ENCODE measurements at places on chromosomes 5 and 9.

DNA sequence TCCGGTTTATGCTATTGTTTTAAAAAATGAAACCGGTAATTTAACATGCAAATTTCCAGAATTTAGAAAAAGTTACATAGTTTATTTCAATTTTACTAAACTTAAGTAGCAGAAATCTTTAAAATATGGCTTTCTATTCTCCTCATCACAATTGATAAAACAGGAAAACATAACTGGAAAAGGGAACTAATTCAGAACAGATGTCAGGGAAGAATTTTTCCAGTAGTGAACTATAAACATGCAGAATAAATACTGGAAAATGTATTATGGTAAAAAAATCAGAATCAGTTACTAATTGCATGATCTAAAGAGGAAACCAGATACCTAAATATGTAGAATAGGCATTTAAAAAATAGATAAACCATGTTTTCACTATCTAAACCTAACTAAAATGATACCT, 7.3 kb upstream of the NR4A3 start:
- DNase-seq, result no peak

GRCh38 chr5:148469501-148469935, 85.8 kb downstream of the FBXO38 start:
- DNase-seq, result no peak

DNA sequence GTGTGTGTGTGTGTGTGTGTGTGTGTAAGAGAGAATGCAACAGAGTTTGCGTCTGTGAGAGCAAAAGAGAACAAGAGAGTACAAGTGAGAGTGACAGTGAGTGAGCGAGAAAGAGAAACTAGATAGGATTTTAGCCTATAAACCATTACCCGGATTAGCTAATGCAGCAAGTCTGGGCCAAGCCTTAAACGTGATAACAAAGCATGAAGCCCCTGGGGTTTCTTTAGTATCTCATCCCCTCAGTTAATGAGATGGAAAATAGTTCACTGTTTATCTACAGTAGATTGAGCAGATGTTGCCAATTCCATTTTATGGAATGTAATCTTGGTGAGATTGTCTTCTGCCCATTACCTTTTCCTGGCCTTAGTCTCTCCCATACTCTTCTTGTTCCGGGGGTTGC, 114.5 kb downstream of the MAT2B start:
- no peak for DNase-seq

GRCh38 chr5:82307451-82307850, 29.3 kb upstream of the RPS23 start:
- DNase-seq, result no peak

DNA sequence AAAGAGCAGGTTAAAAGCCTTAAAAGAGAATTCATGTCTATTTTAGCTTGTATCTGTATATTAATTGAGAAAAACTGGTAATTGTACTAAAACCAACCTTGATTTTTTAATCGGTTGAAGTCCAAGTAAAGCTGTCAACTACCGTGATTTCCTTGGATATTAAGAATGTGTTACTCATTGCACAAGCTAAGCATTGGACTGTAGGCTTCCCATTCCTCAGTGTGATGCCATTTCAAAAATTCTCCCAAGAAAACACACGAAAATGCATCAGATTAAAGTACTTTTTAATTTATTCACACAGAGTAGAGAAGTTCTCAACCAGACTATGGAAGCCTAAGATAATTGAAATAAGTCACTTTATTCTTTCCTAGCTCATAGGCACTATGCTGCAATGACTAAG, 761.4 kb upstream of the TYRP1 start:
- no peak for DNase-seq

DNA sequence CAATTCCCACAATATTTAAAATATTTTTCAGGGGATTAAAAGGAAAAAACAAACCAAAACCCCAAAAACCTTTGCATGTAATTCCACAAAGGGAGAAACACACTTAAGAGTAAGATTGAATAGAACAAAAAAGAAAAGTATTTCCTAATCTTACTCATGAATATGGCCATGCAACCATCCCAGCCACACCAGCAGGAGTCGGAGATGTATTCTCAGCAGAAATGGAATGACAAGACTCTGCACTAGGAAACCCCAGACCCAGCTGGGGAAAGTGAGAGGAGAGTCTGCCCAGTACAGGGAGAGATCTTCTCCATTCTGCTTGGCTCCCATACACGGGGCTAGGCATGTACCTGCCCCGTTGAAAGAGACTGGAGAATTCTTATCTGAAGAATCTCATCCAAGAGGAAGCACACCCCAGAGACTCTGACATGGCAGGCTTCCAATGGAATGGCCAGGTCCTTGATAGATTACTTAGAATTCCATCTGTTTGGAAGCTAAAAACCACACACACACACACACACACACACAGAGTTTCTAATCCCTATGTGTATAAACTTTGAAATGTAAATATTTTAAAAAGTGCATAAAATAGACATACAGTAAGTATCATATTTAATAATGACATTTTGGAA, 118.8 kb downstream of the GADD45G start:
- DNase-seq, result no peak

GRCh38 chr5:38809388-38810359, 36.1 kb upstream of the OSMR start:
- DNase-seq, result peak; percentile 9

- DNase-seq, result no peak
Measured at GRCh38 chr5:41773799-41774198, 96.4 kb downstream of the OXCT1 start.

DNA sequence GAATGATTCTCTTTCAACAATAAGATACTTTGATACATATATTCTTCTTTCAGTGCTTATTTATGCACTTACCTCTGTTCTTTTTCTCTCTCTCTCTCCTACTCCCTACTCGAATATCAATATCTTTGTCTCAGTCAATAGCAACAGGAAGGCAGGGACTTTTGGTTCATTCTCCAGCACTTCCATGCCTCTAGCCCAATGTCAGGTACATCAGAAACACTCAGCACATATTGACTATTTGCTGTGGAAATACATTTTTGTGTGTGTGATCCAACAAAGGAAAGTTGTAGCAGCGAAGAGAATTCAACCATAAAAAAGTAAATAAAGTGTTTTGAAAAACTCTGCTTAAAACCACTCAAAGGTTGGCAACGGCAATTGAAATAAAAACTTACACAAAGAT, 12.6 kb downstream of the DIRAS2 start:
- DNase-seq, result no peak

DNA sequence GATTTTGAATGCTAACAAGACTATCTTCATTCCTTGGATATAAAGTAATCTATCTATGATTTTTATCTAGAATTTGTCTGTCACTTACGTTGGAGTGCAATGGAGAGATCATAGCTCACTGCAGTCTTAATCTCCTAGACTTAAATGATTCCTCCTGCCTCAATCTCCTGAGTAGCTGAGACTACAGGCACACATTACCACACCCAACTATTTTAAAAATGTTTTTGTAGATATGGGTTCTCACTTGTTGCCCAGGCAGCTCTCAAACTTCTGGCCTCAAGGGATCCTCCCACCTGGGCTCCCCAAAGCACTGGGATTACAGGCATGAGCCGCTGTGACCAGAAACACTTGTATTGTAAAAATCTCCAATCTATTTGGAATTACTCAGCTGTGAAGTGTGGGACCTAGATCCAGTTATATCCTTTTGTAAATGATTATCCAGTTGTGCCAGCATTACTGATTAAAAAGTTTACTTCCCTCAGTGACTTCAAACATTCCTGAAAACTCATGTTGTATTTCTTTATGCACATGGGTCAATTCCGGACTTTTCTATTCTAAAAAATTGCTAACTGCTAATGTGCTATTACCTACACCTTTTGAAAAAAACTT, 1793.8 kb upstream of the WWC1 start:
- DNase-seq, result no peak

GRCh38 chr5:132477784-132478365, 12.7 kb downstream of the IRF1 start:
- DNase-seq, result peak; percentile 46

GRCh38 chr9:104843644-104844240, 79.8 kb downstream of the NIPSNAP3B start:
- DNase-seq, result no peak

GRCh38 chr5:2169850-2170760, 287.4 kb upstream of the IRX4 start:
- DNase-seq, result no peak

DNA sequence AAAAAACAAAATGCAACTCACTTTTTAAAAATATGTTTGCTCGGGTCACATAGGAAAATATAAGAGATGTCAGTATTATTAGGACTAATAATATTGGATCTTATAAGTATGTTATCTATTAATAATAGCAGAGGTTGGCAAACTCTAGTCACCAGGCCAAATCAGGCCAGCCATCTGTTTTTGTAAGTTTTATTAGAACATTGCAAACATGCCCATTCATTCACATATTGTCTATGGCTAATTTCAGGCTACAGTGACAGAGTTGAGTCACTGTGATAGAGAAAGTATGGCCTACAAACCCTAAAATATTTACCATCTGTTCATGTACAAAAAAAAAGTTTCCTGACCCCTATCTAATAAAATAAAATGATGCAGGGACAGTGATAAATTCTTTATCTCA, 97.7 kb upstream of the CDH6 start:
- no peak for DNase-seq

GRCh38 chr5:5046680-5047502, 93.2 kb upstream of the ADAMTS16 start:
- DNase-seq, result no peak

GRCh38 chr9:699396-699795, 142.1 kb upstream of the DMRT1 start:
- no peak for DNase-seq

GRCh38 chr5:161358446-161358845, 188.1 kb downstream of the GABRB2 start:
- DNase-seq, result no peak

DNA sequence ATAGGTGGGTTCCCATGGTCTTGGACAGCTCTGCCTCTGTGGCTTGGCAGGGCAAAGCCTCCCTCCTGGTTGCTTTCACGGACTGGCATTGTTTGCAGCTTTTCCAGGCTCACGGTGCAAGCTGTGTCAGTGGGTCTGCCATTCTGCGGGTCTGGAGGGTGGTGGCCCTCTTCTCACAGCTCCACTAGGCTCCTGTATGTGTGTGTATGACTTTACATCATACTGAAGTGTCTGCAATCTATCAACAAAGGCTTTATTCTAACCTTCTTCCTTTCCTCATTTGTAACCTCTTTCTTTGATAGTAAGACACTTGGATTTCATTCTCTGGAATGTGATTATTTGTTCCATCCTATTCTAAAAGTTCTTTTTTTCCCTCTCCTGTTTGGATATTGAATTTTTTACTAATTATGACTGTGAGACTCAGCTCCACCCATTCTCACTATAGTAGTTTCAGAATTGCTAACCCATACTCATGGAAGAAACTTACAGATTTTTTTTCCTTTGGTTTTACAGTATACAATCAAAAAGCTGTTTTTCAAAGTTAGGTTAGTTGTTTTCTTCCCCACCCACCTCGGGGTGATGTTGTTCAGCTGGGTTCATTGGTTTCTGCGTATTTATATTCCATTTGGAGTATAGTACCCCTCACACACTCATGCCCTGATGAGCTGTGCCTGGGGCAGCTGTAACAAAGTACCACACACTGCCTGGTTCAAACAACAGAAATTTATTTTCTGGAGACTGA, 144.6 kb upstream of the OTULINL start:
- no peak for DNase-seq

- no peak for DNase-seq
Measured at GRCh38 chr5:132499440-132500243, 9.1 kb upstream of the IRF1 start.

GRCh38 chr9:36739373-36740116, 166.8 kb downstream of the MELK start:
- no peak for DNase-seq

- DNase-seq, result no peak
Measured at GRCh38 chr5:76733049-76733417, 17.1 kb downstream of the F2R start.

- DNase-seq, result no peak
Measured at GRCh38 chr5:42855386-42855785, 43.7 kb upstream of the SELENOP start.

DNA sequence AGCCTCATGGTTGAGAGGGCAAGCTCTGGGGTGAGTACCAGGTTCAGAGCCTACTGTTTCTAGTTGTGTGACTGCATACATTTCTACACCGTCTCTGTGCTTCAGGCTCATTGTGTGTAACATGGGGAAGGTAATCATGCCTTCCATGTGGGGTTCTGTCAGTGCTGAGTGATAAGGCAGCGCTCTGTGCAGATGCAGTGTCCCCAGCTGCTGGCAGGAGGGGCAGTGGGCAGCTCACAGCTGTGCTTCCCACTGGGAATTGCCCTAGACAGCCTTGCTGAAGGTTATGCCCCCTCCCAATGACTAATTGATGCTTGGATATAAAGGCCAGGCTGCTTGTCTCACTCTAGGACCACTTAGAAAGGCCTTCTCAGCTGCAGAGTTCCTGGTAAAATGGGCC, 121.8 kb upstream of the SAP30L start:
- DNase-seq, result no peak

DNA sequence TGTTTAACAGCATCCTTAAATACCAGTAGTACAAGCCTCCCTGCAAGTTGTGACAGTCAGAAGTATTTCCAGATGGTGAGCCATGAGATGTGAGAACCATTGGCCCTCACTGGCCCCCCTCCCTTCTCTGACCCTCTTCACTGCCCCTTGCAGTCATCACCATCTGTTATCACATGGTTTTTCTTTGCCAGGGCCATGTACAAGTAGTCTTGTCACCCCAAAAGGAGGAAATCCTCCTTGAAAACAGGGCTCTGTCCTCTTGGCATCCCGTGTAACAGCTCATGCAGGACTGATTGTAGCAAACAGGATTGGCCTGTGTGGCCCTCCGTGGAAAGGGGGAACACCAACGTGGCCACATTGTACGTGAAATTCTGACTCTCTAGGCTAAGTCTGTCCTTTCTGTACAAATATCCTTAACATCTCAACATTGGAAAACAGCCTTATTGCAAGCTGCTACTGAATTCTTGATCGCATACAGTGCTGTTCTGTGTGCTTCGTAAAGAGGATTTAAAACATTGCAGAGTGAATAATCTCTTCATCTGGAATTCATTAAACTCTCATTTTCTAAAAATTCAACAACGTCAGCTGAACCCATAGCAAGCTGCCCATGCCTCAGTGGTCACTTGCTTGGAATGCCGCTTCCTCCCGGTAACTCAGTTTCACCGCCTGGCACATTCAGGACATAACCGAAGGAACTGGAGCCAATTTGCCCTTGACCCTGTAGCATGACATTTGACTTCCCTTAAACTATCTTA, 171.7 kb downstream of the ATPSCKMT start:
- no peak for DNase-seq

GRCh38 chr9:76371901-76372300, 22.3 kb downstream of the RFK start:
- DNase-seq, result no peak
